ENCODE measurements at places on chromosomes 3 and 15.

DNA sequence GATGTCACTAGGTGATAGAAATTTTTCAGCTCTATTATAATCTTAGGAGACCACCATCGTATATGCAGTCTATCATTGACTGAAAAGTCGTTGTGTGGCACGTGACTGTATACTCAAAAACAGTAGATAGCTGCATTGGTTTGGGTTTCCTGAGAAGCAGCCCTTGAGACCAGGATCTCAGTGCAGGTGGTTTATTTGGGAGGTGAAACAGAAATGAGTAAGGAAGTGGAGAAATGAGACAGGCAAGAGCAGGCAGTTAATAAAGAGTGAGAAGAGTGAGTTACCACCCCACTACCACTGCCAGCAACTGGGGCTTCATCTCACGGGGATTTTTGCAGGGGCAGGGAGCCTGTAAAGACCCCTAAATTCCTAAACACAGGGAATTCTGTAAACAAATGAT lies 221.0 kb downstream of the SHQ1 start:
- no peak overlapping the region for H3K27ac ChIP-seq
- DNase-seq, result no peak
- H3K36me3 ChIP-seq, result no peaks in the 10 kb centered on the region
- peaks cover 7% of the 10 kb centered on the region for H3K4me1 ChIP-seq

- no peak overlapping the region for H3K4me3 ChIP-seq
- no peak overlapping the region for H3K27ac ChIP-seq
- H3K27me3 ChIP-seq, result no peaks in the 10 kb centered on the region
- DNase-seq, result no peak
- H3K36me3 ChIP-seq, result no peaks in the 10 kb centered on the region
Observed at GRCh38 chr3:45182915-45183871, 37.0 kb upstream of the CDCP1 start.

GRCh38 chr3:152915695-152916094 lies 80.8 kb downstream of the P2RY1 start:
- H3K4me3 ChIP-seq, result no peak overlapping the region
- H3K4me1 ChIP-seq, result no peaks in the 10 kb centered on the region
- no peaks in the 10 kb centered on the region for H3K36me3 ChIP-seq

- no peaks in the 10 kb centered on the region for H3K36me3 ChIP-seq
- DNase-seq, result no peak
- no peaks in the 10 kb centered on the region for H3K4me1 ChIP-seq
- H3K4me3 ChIP-seq, result no peak overlapping the region
Observed at GRCh38 chr15:47674586-47675232, 42.6 kb upstream of the SEMA6D start.

Measured in naive thymus-derived CD4-positive, alpha-beta T cell (primary cell).